Activated CD4-positive, alpha-beta T cell treated with anti-CD3 and anti-CD28 coated beads for 1 hour (primary cell): ENCODE measurements at places on chromosomes 5 and 9.

- no peak for DNase-seq
These were observed 584.3 kb downstream of the CAAP1 start for GRCh38 chr9:26308328-26308727.

DNA sequence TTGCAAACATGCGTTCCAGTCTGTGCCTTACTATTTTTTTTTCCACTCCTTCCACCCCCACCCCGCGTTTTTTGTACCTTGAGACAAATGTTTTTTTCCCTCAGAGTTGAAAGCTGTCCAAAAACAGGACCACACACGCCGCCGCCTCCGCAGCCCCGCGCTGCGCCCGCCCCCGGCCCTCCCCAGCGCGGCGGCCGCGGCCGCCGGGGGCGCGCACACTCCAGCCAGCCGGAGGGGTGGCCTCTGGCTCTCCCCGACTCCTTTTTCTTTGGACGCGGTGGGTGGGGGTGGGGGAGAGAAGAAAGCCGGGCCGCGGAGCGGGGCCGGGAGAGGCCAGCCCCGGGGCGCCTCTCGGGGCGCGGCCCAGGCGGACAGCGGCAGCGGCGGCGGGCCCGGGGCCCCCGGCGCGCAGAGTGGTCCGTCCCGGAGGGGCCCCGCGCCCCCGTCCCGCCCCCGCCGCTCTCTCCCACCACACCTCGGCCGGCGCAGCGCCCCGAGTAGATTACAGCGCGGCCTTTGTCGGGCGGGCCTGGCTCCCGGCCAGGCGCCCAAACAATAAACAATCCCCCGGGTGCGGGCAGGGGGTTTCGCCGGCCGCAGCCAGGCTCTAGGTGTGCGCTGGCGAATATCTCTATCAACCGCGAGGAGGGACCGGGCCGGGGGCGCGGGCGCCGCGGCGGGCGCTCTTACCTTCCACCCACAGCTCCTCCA is 10.9 kb downstream of the PTCH1 start:
- no peak for DNase-seq

GRCh38 chr5:18018472-18018871 is 384.2 kb downstream of the TAF11L14 start:
- DNase-seq, result no peak

DNA sequence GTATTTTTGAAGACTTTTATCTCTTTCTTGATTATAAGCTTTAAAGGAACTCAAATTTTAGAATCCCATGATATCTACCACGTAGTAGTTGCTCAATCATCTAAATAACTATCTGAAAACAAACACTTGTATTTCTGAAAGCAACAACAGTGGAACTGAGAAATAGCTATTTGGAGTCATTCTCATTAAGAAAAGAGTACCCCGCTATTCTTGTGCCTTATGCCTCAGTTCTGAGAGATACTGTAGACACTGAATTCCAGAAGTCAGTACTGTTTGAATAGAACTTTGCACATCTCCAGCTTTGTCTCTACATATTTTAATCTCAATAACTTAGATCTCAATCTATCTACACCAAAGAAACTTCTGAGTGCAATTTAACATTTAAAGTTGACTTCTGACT is 11.4 kb downstream of the CHD1 start:
- DNase-seq, result no peak

- DNase-seq, result no peak
These were observed 162.5 kb downstream of the NFIB start for GRCh38 chr9:14151451-14151850.

DNA sequence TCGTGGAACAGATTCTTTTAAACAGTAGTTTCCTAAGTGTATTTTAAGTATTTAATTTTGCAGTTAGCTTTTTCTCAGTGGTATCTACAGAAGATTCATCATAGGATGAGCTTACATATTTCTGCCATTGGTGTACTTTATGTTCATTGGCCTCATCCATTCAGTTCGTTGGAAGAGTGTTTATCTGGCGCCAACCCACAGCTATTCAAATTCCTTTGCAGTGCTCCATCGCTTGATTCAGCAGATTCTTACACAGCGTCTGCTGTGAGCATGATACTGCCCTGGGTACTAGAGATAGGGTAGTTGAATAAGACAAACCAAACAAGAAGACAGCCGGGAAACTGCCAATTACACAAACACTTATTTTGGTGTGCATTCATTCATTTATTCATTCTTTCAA is 55.1 kb downstream of the NUP214 start:
- DNase-seq, result no peak

- no peak for DNase-seq
These were observed 42.9 kb downstream of the ITGA1 start for GRCh38 chr5:52830650-52831049.

- no peak for DNase-seq
These were observed 274.1 kb downstream of the DENND1A start for GRCh38 chr9:123655681-123656423.

GRCh38 chr5:95940758-95941682 is 20.6 kb downstream of the ELL2 start:
- DNase-seq, result no peak

- no peak for DNase-seq
These were observed 279.0 kb downstream of the GLIS3 start for GRCh38 chr9:4020755-4021296.

DNA sequence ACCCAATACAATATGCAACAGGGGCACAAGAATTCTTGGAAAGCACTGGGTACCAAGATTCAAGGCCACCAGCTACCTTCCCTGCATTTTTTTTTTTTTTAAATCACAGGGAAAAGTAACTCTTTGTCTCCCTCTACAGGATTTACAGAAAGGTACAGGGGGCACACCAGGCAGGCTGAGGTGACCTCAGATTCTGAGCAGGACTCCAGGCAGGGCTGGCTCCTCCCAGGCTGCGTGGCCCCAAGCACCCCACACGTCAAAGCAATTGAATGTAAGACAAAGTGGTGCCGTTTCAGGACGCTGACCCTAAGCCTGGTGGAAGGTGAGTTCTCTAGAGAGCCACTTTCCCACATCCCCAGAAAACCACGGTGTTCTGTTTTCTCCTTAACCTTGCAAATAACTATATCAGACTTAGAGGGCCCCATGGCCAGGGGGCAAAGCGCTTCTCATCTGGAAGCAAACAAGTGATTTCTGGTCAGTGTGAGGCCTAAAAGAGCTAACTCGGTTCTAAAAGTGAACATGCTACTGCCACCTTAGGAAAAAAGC is 222.6 kb downstream of the ROR2 start:
- no peak for DNase-seq

DNA sequence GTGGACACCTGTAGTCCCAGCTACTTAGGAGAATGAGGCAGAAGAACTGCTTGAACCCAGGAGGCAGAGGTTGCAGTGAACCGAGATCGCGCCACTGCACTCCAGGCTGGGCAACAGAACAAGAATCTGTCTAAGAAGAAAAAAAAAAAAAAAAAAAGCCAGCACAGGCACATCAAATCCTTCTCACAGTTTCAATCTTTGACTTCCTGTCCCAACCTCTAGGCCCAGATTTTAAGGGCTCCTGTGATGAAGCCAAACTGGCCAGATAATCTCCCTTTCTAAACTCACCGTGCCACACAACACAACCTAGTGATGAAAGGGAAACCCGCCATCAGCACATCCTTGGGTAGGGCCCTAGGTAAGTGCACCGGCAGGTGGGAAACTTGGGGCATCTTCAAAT is 58.1 kb downstream of the ROR2 start:
- DNase-seq, result no peak

DNA sequence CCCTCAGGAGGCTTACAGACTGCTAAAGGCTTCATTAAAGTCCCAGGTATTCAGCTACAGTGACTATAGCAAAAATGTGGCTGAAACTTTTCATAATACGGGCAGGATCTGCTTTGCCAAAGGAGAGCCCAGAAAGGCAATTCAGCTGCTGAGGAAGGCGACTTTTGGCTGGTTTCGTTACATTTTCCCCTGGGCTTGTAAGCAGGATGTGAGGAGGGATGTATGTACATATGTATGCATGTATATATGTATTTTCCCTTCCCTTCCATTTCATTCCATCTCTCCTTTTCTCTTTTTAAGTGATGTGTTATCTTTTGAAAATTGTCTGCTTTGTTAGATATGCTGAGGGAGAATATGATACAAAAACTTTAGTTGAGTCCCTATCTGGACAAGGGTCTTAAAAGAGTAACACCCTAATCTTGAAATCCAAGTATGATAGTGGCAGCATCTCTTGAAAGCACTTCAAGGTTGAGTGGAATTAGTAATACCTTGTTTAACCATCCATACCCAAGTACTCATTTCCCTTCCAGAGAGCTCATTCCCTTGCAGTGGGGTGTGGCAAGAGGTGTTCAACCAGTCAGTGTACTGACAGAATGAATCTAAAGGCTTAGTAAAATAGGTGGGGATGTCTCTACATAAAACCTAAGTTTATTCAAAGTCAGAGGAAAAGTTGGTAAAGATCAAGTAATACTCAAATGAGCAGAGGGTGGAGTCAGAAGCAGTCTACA is 28.7 kb downstream of the RAD1 start:
- DNase-seq, result no peak

GRCh38 chr9:36258208-36258995 is at the start of gene GNE:
Gene GNE (minus strand): TSS chr9:36258448. CDS start chr9:36249355, 9,093 bp downstream.
- peak; percentile 96 for DNase-seq

DNA sequence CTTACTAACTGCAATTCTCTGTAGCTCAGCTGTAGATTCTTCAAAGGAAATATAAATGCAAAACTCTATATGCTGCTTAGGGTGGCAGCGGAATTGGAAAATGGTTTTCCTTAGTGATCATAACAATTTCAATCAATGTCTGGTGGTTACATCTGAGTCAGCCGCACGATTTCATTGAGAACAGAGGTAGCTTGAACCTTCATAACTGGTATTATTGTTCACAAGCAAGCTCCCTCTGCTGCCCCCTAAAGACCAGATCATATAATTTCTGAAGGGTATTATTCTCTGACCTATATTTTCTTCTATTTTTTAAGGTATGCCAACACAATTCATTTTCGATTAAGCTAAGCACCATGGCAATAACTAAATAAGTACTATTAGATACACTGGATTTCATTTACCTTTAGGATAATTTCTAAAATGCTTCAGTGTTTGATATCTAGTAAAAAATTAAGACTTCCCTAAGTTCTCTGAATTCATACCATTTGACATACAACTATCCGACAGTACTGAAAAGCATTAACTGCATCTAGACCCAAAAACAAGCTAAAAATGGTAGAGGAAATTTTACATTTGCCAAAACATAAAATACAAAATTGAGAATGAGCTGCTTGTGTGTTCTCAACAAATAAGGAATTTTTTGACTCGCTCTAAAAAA is 181.1 kb upstream of the SPEF2 start:
- no peak for DNase-seq

DNA sequence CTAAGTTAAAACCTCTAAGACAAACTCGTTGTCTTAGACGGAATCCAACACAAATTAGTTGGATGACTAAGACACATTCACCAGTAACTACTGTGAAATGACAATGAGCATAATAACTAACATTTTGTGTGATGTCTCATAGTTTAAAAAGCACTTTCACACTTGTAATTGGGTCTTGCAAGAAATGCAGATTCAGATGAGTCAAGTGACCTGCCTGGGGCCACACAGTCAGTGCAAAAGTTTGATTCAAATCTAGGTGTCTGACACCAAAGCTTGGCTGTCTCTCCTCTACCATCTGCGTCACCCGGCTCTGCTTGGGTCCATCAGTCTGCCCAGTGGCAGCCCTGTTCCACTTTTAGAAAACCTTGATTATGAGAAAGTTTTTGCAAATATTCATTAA is 143.7 kb downstream of the TTLL11 start:
- DNase-seq, result no peak

DNA sequence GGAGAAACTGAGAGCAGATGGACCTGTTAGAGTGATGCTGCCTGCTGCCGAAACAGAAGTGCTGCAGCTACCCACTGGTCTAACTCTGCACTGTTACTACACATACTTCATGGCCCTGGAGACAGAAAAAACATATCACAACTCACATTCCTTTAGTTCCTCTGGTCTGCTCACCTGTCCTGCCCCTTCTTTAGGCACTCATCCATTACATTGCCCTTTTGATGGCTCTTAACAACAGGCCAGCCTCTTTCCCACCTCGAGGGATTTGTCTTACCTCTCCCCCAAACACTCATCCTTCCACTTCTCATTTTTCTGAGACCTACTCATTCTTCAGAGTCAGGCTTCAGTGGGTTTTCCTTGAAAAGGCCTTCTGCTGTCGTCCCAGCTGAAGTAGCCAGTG is 49.2 kb downstream of the KCTD16 start:
- DNase-seq, result no peak

DNA sequence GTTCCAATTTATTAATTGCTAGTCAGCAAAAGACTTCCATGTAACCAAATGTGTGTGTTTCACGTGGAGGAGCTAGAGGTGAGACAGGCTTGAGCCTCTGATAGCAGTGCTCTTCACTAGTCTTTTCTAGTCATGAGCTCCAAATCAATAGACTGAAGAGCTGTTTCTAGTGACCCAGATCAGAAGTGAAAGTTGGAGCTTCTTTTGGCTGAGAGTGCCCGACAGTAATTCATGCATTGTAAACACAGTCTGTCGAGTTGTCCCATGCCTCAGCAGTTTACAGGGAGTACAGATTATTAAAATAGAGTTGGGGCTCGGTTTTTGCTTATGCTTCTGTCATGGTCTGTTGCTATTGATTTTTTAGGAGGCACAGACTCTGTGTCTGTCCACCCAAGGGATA is 793.1 kb downstream of the DTWD2 start:
- DNase-seq, result no peak

- no peak for DNase-seq
These were observed 1278.2 kb downstream of the CDH12 start for GRCh38 chr5:21574961-21575360.

DNA sequence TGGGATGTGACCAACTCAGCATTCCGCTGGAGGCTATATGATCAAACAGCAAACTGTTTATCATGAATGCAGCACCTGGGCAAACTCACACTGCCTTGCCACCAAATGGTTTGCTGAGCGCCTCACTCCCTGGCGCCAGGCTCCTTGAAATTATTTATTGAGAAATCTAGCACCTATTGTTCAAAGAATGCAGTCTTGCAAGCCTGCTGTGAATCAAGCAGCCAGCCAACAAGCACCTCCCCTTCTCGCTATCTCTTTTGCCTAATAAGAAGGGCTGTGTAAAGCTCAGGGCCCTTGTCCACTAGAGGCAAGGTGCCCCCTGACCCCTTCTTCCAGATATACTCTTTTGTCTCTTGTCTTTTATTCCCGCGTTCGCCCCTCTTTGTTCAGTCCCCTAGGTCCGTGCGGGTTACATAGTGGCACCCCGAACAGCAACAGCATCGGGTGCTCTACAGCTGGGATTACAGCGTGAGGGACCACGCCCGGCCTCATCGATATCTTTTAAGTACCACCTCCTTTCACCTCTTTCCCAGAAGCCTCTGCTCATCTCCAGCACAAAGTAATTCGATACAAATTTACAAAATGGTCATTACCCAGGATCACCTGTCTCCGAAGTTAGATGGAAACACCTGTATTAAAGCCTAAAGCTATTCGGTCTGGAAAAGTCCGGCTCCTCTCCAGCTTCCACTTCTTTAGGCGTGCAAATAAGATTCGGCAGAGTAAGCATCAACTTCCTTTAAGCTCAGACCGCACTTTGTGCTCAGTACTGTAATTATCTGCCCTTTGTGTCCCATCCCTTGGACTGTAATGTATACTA is 896 bp downstream of the RIGI start:
- no peak for DNase-seq
